ENCODE measurements at places on chromosomes 6 and 20.

DNA sequence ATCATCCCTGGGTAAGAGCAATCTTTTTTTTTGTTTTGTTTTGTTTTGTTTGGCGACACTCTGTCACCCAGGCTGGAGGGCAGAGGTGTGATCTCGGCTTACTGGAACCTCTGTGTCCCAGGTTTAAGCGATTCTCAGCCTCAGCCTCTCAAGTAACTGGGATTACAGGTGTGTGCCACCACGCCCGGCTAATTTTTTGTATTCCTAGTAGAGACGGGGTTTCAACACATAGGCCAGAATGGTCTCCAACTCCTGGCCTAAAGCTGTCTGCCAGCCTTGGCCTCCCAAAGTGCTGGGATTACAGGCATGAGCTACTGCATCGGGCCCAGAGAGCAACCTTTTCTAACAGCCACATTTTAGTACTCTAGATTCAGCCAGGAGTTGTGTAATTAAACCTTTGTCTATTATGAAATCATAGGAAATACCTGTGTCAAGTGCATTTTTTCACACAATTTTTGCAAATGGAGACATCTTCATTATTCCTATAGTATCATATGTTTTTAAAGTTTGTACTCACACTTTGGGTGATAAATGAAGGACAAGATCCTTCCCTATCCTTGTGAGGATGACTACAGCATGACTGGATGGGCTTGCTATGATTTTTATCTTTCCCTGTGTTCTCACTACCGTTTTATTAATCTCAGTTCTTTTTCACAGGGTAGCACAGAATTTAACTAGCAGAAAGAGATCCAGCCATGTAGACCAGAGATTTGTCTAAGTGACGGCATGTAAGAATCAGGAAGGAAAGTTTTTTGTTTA, 82.6 kb downstream of the OR2B2 start:
- no peak for DNase-seq
- no peaks in the 10 kb centered on the region for H3K36me3 ChIP-seq
- H3K4me1 ChIP-seq, result peaks cover 32% of the 10 kb centered on the region
- H3K4me3 ChIP-seq, result no peak overlapping the region
- no peaks in the 10 kb centered on the region for H3K27me3 ChIP-seq

GRCh38 chr6:148425443-148425842, 82.8 kb downstream of the SASH1 start:
- H3K27me3 ChIP-seq, result no peaks in the 10 kb centered on the region
- no peaks in the 10 kb centered on the region for H3K36me3 ChIP-seq
- no peaks in the 10 kb centered on the region for H3K4me1 ChIP-seq
- no peak overlapping the region for H3K27ac ChIP-seq
- H3K4me3 ChIP-seq, result no peak overlapping the region

- DNase-seq, result no peak
- peak overlapping the region; percentile 98 for H3K27ac ChIP-seq
- no peaks in the 10 kb centered on the region for H3K36me3 ChIP-seq
- no peaks in the 10 kb centered on the region for H3K27me3 ChIP-seq
- H3K4me3 ChIP-seq, result peak overlapping the region; percentile 85
Observed at GRCh38 chr20:1326031-1326930, 2.7 kb downstream of the SDCBP2 start.

DNA sequence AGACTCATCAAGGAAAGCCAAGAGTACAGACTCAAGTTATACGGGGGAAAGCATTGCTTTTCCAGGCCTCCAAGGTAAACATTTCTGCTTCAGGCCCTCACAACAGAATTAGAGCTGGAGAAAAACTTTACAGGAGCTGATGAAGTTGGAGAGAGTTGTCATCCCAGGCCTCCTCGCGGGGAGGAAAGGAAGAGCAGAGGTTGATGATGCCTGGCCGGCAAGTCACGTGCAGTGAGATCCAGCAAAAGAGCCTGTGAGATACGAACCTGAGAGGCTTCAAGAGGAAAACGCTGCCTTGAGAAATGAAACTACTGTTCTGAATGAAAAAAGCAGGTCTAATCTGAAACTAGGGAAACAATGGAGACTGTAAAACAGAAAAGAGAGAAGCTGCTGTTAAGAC, 122.9 kb downstream of the FAM120B start:
- no peaks in the 10 kb centered on the region for H3K27me3 ChIP-seq
- no peaks in the 10 kb centered on the region for H3K36me3 ChIP-seq
- H3K27ac ChIP-seq, result no peak overlapping the region

- no peaks in the 10 kb centered on the region for H3K4me1 ChIP-seq
- no peak for DNase-seq
- no peak overlapping the region for H3K27ac ChIP-seq
- H3K27me3 ChIP-seq, result no peaks in the 10 kb centered on the region
Observed at GRCh38 chr6:161486361-161487216, 212.7 kb upstream of the AGPAT4 start.

Measured in CD4-positive, alpha-beta memory T cell (primary cell).